ENCODE measurements at places on chromosomes 2 and 18.

DNA sequence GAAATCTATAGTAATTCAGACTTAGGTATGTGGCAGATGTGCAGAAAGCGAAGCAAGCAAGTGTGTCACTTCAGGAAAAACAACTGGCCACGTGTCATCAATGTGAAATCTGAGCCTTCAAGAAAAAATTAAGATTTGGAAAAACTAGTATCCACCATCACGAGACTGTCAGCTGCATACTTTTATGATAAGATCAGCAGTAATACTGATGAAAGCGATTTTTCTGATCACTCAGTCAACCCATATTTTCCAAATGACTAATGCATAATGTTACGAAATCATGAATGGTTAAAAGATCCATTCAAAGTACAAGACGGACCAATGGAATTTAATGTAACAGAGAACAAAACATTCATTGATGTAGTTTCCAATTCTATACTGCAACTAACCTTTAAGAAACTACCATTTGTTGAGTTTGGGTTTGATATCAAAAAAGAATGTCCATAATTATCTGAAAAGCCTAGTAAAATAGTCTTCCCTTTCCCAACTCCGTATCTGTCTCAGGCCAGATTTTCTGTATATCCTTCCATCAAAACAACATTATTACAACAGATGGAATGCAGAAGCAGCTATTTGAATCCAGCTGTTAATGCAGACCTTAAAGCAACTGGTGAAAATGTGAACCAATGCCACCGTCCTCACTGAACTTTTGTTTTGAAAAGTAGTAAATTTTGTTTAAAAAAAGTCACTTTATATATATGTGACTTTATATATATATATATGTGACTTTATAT is 17.0 kb upstream of the BCL2 start:
- no peak for DNase-seq

DNA sequence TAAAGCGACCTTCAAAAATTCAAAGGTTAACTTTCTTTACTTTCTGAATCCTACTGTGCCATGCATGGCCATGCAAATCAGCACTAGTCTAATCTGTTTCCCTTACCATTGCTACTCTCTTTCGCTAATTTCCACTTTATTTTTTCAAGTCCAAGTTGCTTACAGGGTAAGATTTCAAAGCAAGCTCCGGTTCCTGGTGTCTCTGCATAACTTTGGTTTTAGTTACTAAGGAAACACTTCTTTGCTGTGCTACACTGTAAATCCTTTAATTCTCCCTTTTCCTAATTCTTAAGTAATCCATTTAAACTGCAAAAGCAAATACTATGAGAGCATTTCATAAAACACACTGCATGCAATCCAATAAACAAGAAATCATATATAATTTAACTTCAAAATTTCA is 383.5 kb upstream of the LYPD1 start:
- DNase-seq = no peak

DNA sequence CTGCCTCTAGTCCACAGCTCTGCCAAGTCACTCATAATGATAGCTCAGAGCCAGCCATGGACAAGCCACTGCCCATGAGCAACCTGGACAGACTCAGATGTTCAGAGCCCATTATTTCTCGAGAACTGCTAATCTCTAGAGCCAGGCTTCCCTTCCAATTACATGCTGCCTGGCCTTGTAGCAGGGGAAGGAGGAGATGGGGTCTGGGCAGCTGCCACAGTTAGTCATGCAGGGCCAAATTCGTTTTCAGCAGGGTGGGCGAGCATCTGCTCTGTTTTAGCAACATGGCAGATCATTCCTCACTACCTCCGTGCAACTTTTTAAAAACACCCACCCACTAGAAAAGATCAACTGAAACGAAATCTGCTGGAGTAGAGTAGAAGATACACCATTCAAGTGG is 141.8 kb downstream of the MYO5B start:
- no peak for DNase-seq

GRCh38 chr2:194203898-194204297 is 1453.1 kb upstream of the SLC39A10 start:
- DNase-seq = no peak

- DNase-seq = no peak
Measured at GRCh38 chr2:110732422-110733413, at the start of gene ACOXL. TSS of gene ACOXL (plus strand) at chr2:110732573. CDS start at chr2:110768390, 35,817 bp downstream.

GRCh38 chr18:29096079-29096770 is 919.3 kb upstream of the CDH2 start:
- no peak for DNase-seq

DNA sequence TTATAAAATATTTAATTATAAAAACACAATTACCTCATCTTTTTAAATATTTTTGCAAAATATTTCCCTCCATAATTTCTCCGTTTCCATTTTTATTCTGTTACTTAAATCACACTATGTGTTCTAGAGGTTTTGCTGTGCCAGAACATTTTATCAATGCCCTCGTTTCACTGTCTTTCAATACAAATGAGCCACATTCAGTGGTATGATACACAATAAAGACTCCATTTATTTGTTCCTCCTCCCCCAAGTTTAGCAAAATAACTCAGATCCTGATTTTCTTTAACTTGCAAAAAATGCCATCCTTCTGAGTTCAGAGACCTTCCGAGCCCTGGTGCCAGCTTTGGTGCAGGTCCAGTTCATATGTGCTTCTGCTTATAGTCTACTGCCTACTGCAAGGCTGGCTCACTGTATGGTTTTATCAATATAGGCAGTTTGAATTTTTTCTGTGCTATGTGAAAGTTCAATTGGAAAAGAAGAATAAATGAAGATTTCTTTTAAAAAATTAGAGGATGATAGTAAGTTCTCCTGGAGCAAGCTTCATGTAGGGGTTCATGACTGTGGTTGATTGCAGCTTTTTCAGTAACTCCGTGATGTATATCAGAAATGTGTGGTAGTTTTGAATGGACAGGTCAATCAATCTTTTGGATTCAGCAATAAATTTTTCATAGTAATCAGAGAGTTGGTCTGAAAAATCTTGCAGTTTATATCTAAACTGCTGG is 42.5 kb downstream of the APOB start:
- DNase-seq = no peak

GRCh38 chr18:8959551-8960135 is 142.9 kb upstream of the NDUFV2 start:
- DNase-seq = no peak

DNA sequence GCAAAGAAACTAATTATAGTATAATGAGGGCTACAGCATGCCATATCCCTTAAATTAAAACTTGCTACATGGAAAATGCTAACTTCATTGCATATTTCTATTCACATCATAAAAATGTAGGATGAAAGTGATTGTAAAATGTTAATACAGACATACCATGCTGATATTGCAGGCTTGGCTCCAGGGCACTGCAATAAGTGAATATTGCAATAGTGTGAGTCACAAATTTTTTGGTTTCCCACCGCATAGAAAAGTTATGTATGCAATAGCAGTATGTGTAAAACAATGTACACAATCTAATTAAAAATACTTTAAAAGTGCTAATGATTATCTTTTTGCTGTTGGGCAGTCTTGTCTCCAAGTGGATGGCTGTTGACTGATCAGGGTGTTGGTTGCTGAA is 162.1 kb downstream of the CD8B2 start:
- DNase-seq = no peak

- DNase-seq = no peak
Measured at GRCh38 chr2:238635647-238636051, 208.9 kb downstream of the ASB1 start.

GRCh38 chr18:31156821-31157763 is 5.6 kb downstream of the DSC1 start:
- DNase-seq = no peak

DNA sequence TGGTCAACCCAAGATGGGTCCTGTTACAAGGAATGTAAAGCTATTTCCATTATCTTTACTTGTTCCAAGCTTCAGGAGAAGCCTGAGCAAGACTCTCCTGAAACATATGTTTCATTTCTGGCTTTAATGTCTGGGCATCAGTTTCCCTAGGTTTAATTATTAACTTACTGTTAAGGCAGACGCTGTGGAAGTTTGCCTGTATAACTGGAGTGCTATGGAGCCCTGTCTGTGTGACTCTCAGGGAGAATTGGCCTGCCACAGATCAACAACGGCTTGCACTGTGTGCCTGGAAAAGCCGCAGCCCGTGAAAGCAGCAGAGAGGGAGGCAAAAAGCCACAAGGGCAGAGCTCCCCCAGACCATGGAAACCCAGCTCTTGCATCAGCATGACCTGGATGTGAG is 22.1 kb upstream of the LONRF2 start:
- no peak for DNase-seq

- DNase-seq = no peak
Measured at GRCh38 chr2:171564463-171564862, 42.2 kb downstream of the CYBRD1 start.

DNA sequence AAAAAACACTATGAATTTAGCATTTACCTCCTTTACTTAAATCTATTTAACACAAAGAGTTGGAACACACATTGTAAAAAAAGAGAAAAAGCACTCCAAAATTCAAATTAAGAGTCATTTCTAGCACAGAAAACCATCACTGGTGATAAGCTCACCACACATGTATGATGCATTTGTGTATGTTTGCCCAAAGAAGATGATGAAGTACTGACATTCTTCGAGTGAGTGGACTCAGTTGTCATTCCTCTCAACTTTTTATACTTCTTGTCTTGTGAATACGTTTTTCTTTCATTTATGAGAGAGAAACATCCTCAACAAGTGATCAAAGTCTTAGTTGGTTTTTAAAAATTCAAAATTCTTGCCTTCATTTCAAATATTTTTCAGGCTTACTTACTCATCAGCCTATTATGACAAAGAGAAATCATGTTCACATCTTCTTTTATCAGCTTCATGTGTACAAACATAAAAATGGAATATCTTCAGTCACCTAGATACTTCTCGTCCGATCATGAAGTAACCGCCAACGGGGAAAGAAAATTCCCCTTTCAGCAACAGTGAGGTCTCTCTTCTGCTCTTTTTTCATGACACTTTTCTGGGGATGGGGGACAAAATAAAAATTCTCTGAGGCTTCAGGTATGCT is 1.5 kb downstream of the DSEL start:
- DNase-seq = no peak

- DNase-seq = no peak
Measured at GRCh38 chr2:121886059-121886458, 130.6 kb downstream of the TSN start.

- DNase-seq = peak; percentile 41
Measured at GRCh38 chr18:3585656-3586509, 135.9 kb downstream of the TGIF1 start.

- no peak for DNase-seq
Measured at GRCh38 chr2:20381457-20381856, 30.8 kb upstream of the PUM2 start.

DNA sequence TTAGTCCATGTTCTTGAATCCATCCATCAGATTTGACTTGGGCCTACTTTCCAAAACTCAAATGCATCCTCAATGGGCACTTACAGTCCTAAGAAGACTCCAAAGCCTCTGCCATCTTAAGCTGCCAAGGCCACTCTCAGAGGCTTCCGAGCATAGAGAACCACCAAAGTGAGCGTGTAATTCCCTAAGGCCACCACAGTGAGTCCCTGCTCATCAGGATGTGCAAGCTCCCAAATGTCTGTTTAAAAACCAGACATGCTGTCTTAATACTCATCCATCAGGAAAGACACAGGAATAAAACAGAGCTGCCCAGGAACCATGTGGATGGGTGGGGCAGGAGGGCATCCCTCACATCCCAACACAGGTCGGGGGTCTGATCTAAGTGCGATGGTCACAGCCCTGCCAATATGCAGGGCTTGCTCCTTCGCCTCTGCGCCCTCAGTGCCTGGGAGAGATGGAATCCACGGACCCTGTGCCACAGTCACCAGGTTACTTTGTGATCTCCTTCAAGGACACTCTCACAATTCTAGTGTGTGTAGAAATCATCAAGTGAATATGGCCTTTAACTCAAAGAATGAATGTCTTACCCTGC is 80.4 kb downstream of the POLR1A start:
- no peak for DNase-seq

GRCh38 chr2:217935235-217935879 is 67.4 kb downstream of the TNS1 start:
- no peak for DNase-seq

- no peak for DNase-seq
Measured at GRCh38 chr2:191811807-191812602, 34.9 kb downstream of the CAVIN2 start.

DNA sequence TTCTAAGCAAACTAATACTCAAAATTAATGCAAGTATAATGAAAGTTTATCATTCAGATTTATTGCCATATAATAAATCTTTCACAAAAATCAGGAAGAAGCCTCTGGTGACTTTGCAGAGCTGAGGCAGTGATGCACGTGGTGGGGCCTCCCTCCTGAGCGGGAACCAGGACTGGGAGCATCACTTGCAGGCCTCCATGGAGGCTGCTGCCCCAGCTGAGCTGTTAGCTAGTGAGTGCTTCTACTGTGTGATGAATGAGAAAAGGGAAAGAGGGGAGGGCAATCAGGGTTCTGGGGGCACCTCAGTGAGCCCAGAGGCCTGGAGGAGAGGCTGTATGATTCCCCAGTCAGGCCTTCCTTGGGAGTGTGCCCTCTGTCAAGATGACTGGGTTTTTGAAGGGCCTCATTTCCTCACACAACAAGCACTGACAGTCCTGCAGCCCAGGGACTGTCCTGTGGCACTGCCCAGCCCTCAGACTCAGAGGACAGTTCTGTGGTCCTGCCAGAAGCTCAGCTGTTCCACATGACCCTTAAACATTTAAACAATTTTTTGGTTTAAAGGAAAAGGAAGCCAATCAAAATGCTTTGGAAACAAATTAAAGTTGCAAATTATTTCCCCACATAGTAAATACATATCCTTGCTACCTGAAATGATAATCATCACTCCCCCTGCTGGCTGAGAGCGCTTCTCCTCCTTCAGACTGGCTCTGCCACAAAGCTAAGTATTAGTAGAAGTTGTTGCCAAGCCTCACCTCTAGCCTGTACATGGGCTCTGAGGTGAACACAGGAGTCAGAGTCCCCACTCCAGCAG is 90.9 kb upstream of the SMAD7 start:
- DNase-seq = no peak

- no peak for DNase-seq
Measured at GRCh38 chr18:3126457-3127097, 93.2 kb downstream of the MYOM1 start.

DNA sequence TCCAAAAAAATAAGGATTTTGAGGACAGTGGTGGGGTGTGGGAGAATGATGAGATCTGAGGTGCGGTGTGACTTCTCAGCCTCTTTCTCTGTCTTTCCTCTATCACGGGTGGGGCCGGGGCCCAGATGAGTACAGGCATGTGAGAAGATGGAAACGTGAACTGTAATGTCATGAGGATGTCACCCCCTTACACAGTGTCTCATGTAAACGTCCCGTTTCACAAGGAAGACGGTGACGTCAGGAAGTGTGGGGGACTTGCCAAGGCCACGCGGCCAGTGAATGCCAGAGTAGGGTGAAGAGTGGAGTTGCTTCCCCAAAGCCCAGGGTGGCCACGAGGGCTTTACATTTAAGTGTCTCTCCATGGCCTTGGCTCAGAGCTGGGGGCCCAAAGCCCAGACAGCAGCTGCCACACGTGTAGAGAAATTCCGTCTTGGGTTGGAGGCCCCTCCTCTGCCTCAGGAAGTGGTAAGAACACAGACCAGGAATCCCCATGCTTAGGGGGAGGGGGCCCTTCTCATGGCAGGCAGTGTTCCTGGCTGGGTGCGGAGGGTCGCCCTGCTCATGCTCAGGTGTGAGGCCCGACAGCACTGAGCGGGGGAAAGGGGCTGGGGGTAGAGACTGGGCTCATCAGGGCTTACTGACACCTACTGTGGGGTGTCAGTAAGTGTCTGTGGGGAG is 80.9 kb upstream of the SMAD7 start:
- peak; percentile 30 for DNase-seq

- no peak for DNase-seq
Measured at GRCh38 chr18:63402246-63403162, 19.8 kb downstream of the VPS4B start.

All from stimulated activated CD8-positive, alpha-beta memory T cell treated with anti-CD3 and anti-CD28 coated beads, Interleukin-7, amount 100 ng/mL, for 4 hours (primary cell).